ENCODE measurements at places on chromosomes 5 and 9.

GRCh38 chr5:74186356-74187315, 453.9 kb downstream of the ENC1 start:
- DNase-seq, result no peak

GRCh38 chr9:70639853-70640814, 225.7 kb upstream of the KLF9 start:
- no peak for DNase-seq

GRCh38 chr5:33299621-33300208, 141.1 kb upstream of the TARS1 start:
- no peak for DNase-seq

DNA sequence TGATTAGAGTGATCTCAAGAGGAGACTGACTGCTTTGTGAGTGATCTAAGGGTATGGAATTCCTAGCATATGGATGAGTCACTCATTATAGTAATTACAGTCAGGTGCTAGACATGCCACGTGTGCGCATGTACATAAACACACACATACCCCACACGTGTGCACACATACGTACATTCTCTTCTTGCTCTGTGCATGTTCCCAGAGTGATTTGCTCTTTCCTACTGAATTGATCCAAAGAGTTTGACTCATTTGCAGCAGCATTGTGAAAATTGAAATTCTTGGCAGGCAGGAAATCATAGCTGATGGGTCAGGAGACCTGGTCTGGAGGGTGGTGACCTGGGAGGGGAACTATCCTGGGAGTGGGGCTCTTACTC, 63.8 kb downstream of the ANGPTL2 start:
- no peak for DNase-seq

- no peak for DNase-seq
Observed at GRCh38 chr5:108925073-108925472, 177.4 kb downstream of the FER start.

- DNase-seq, result no peak
Observed at GRCh38 chr5:54553659-54554207, 36.2 kb downstream of the SNX18 start.

- DNase-seq, result no peak
Observed at GRCh38 chr5:98414938-98415337, 358.5 kb upstream of the RGMB start.

GRCh38 chr5:97764700-97765099, 581.7 kb upstream of the RIOK2 start:
- DNase-seq, result no peak

- DNase-seq, result no peak
Observed at GRCh38 chr9:131824155-131824594, 84.3 kb upstream of the RAPGEF1 start.

GRCh38 chr9:126623314-126623666, 9.6 kb downstream of the LMX1B start:
- no peak for DNase-seq

DNA sequence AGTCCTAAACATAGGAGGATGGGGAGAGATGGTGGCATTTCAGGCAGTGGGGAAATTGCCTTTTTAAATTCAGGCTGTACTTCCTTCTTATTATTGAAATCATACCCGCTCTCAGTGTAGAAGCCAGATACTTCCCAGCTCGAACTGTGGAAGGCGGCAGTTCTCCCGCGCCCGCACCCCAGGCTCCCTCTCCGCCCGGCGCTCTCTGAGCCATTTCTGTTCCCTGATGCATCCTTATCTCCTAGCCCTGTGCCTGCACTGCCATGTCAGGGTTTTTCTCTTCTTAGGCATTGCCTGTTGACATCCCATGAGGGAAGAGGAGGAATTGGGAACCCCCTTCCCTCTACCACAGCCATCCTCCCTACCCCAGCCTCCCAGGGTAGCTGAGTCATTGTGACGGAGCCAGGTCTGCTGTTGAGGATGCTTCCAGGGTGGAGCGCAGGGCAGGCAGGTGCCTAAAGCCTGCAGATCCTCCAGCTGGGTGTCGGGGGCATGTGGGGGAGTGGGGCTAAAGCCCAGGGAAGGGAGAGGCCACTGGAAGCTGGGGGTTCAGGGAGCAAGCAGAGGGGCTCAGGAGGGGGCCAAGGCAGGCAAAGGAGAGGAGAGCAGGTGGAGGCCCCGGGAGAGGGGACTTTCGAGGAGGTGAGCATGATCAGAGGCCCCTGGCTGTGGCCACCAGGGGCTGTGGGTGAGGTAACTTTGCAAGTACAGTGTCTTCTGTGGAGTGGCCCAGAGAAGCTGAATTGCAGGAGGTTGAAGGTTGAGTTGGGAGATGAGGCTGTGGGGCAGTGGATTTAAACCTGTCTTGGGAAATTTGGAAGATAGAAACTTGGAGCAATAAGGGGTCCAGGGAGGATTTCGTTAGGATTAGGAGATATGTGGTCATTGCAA, 16.2 kb downstream of the LAMC3 start:
- DNase-seq, result no peak

- DNase-seq, result no peak
Observed at GRCh38 chr9:112819635-112820496, 69.3 kb downstream of the SNX30 start.

DNA sequence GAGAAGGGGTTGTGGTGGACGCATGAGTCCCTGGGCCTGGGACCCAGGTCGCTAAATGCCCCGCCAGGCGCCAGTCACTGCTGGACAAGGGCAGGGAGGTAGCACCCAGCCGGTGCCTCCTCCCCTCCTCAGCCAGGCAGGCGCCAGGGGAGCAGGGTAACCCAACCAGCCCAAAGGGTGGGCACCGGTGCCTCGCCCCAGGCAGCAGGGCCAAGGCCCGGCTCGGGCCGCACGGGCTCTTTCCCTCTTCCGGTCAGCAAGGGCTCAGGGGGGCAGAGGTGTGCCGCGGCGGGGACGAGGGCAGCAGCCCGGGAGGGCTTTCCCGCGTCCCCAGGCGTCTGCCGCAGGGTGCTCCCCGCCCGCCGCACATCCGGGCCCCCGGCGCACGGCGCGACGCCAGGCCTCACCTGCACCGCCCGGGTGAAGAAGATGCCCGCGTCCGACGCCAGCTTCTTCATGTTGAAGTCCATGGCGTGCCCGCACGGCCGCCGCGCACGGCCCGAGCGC, 393 bp downstream of the SH3GLB2 start:
- peak; percentile 74 for DNase-seq

- no peak for DNase-seq
Observed at GRCh38 chr9:137252555-137253506, 1.7 kb downstream of the STPG3 start.

DNA sequence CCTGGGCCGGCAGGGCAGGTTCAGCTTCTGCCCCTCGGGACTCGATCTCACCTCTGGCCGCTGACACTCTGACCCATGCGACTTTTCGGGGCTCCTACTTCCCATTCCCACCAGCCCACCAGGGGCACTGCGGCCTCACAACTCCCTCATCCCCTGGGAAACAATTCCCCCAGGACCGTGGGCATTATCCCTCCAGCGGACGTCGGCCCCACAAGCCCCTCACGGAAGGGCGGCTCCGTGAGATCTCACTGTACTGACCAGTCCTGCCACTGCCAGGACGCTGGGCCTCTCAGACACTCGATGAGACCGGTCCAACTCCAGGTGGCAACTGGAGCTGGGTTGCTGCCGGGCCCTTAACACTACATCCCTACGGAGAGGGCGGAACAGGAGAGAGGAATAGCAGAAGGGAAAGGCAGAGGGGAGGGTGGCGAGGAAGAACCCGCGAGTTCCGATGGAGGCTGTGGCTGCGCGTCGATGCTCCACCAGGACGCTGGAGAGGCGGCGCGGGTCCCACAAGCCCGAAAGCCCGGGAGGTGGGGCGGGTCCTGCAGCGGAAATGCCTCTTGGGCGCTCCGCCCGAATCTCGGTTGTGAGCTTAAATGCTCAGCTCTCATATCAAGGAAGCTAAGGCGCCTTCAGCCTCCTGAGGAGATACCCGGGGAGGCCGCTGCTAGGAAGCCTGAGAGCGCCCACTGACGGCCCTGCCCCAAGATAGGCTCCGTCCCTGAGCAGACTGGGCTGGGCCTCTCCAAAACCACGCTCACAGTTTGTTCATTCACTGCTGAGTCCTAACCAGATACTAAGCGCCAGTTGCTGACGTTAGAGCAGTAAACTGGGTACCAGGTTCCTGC, 36.3 kb downstream of the VCP start:
- DNase-seq, result no peak

DNA sequence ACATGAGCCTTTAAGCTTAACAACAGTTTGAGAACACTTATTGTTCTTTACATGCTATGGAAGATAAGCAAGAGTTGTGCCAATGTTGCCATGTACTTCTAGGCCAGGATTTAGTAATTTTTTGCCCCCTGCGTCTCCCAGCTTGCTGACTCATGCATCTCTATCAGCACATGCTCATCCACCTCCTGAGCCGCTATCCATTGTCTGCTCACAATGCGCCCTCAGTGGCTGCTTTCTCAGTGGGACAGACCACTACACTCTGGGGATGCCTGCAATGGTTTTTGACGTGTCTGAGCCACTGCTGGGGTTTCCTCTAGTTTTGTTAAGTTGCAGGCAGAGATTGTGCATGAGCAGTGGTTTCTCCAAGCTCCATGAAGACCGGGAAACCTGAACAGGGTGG, 50.9 kb upstream of the PHF2 start:
- no peak for DNase-seq

DNA sequence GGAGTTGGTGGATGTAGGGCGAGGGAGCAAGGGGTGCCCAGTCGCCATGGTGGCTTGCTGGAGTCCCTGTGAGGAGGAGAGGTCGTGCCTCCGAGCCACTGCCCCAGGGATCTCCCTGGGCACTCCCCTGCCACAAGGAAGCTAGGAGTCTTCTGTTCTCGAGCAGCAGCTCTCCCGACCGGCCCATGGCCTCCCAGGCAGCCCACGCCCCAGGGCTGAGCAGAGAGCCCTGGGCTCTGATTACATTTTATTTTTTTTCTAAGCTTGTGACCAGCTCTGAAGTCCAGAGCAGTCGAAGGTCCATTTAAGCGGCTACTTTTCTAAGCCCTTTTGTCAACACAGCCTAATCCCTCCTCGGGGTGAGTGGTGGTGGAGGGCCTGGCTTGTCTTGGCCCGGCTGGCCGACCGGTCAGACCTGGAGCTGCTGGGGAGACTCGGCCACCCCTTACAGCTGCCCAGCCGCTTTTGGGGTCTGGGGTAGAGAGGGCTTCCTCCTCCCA, 2.1 kb downstream of the RXRA start:
- DNase-seq, result no peak

GRCh38 chr9:123339666-123340510, 16.1 kb upstream of the CRB2 start:
- peak; percentile 7 for DNase-seq

DNA sequence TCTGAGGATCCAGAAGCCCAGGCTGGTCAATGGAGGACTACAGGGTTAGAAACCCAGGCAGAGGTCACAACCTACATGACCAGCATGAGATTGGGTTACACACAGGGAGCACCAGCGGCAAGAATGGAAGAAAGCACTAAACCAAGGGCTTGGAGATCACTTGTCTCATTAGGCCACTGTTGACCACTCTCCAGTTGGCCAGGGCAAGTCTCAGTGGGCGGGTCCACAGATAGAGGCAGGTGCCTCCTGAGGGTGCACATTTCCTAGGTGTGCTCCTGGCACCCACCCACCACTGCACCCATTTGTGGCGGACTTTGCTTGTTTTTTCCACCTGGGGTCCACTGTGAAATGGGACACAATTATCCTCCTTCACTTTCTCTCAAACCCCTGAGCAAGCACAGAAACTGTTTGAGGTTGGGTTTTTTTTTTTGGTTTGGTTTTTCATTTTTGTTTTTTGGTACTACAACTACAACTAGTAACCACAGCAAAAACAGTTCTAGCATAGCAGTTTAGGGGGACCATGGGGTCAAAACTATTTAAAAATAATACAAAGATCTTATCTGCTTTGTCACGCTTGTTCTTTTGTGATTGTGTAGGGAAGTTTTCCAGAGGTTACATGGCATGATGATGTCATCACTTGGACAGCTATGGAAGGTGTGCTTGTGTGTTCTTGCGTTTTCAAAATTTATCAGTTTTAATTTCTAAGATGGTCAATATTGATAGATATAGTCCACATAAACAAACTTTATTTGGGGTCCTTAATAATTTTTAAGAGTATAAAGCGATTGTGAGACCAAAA, 6.1 kb downstream of the NPR2 start:
- no peak for DNase-seq

GRCh38 chr5:56330806-56331205, 97.7 kb upstream of the ANKRD55 start:
- DNase-seq, result no peak

GRCh38 chr5:5497152-5497788, 74.8 kb downstream of the ICE1 start:
- peak; percentile 14 for DNase-seq

DNA sequence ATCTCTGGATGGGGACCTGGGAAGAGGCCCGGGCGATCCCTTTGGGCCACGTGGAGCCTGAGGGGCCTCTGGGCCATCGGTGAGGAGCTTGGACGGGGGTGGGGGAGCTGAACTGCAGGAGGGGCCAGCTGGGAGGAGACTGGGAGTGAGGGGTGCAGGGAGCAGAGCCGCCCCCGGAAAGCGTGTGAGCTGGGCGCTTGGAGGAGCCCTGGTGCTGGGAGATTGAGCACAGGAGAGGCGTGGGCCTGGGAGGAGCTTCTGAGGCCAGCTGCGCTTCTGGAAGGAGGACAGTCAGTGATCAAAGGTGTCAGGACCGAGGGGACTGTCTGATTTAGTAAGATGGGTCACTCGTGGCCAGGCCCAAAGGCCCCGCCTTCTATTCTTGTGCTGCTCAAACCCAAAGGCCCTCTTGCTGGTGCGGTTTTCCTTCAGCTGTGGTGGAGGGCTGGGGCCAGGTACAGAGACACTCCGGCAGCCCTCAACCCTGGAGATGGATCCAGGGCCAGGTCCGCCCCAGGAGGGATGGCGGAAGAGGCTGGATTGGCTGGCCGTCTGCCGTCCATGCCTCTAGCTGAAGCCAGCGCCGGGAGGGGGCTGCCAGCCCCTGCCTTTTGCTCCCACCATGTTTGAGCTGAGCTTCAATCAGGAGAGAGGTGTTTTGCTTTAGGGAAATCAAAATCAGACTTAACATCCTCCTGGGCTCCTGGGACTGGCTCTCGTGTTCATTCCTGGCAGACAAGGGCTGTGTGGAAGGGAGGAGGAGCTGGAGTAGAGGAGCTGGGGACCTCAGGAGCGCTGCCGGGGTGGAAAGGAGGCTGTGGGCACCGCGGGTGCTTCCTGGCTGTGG, 21.6 kb downstream of the NCS1 start:
- DNase-seq, result no peak

DNA sequence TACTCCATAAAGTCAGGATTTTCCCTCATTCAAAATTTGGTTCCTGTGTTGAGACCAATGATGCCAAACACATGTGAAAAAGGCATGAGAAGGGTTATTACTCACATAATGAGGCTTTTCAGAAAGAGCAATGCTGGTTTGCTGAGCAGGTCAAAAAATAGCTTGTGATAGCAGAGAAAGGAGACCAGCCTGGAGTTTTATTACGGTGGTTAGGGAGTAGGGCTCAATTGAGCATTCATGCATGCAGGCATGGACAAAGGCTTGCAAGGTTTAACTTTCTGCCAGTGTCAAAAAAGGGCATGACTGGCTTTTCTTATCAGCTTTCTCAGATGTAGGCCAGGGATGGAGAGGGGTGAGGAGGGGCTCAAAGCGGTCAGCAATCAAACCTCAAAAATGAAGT, 628.3 kb downstream of the DNAH5 start:
- DNase-seq, result no peak

GRCh38 chr5:143448518-143448917, 45.0 kb upstream of the NR3C1 start:
- DNase-seq, result no peak
